T-helper 9 cell (primary cell): ENCODE measurements at places on chromosomes 16 and 17.

- DNase-seq, result no peak
These were observed 8.0 kb downstream of the CD300LB start for GRCh38 chr17:74523308-74523707.

DNA sequence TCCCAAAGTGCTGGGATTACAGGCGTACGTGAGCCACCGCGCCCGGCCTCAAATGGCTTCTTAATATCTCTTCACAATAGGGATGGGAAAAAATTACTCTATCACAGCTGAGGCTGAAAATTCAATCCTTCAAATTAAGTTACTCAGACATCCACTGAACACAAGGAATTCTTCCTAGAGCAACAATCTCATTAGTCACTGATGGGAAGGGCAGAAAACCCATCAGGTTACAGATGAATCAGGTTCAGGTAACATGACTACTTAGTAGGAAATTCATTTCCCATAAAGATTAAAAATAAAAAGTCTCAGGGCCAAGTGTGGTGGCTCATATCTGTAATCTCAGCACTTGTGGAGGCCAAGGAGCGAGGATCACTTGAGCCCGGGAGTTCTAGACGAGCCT is 42.5 kb upstream of the ABR start:
- DNase-seq, result no peak

- DNase-seq, result no peak
These were observed 3.7 kb upstream of the CDC42EP4 start for GRCh38 chr17:73315471-73315870.

- DNase-seq, result no peak
These were observed 6.8 kb downstream of the CRISPLD2 start for GRCh38 chr16:84826558-84826941.

DNA sequence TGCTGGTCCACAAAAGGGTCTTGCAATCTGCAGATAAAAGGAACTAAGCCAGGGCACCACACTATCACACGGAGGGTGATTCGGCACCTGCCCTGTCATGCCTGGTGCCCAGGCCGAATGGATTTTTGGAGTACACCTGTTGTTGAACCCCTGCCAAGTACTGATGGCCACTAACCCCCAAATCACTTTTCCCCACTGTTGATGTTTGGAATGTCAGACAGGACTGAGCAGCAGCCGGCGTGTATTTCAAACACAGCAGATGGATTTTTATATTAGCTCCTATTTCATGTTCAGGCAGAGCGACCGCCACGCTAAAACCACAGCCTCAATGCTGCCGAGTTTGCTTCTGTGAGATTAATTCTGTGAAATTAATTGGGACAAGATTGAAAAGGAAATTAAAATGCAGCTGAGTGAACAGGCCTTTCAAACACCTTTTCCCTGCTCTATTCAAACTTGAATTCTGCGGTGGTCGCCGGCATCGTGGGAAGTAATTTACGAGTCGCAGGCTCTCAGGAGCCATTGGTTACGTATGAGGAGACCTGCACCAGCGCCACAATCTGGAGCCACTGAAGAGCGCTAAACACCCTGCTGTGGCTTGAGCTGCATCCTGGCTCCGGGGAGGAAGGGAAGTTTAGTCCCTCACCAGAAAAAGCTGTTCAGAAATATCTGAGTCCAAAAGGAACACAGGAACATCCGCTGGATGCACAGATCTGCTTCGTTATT is 48.5 kb downstream of the SNX11 start:
- DNase-seq, result no peak

- peak; percentile 38 for DNase-seq
These were observed 5.5 kb upstream of the SLC25A35 start for GRCh38 chr17:8300627-8301242.

GRCh38 chr16:49972280-49972679 is 52.7 kb upstream of the CNEP1R1 start:
- DNase-seq, result no peak

GRCh38 chr17:62098623-62099231 is 33.6 kb upstream of the MED13 start:
- no peak for DNase-seq

DNA sequence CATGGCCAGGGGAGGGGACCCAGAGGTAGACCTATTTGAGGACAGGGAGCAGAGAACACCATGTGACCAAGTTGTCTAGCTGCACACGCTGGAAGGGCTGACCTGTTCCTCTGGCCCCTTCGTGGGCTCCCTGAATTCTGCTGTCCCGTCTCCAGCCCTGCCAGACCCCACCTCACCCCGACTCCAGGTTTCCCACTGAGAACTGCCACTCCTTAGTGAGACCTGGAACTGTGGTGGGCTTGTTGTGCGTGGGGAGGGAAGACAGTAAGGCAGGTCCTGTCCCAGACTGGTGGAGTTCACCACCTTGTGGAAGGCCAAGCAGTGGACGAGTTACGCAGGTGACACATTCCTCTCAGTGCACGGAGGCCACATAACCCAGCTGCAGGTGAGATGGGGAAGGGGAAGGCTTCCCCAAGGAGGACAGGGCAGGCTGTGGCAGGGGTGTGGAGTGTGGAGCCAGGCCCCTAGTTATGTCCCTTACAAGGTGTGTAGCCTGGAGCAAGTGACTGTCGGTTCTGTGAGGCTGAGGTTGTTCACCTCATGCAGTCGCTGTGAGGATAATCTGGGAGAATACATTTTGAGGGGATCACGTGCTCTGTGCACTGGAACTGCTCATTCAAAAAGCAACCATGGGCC is 54.7 kb downstream of the USP22 start:
- DNase-seq, result no peak

- no peak for DNase-seq
These were observed 1.9 kb downstream of the PHF23 start for GRCh38 chr17:7237266-7237760.

DNA sequence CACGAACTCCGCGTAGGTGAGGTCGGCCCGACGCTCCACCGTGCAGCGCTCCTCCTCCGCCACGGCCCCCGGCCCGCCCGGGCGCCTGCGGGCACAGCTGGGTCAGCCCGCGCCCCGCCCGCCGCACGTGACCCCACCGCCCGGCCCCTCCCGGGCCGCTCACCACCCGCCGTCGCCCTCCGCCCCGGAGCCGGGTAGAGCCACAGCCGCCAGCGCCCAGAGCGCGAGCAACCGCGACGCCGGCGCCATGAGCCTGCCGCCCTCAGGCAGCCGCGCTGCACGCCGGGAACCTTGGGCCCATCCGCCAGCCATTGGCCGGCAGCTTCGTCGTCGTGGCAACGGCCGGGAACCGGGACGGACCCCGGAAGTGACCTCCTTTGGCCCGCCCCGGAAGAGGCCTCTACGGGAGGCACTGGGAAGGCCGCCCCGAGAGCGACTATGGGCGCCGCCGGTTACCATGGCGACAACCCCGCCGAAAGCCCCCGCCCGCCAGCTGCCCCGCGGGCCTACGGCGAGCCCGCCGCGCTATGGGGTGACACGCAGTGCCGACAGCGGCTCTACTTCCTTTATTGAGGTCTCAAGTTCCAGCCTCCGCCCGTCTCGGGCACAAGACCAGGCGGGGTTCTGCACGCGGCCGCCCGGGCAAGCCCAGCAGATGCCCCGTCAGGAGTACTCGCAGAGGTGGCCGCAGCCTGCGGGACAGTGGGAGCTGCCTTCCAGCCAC is at the start of gene JMJD8:
TSS of gene JMJD8 (minus strand) at position 264 of the 724 bp plus-strand sequence. CDS start at position 249, 15 bp downstream.
- peak; percentile 94 for DNase-seq

GRCh38 chr17:61519754-61520440 is 67.7 kb downstream of the TBX4 start:
- no peak for DNase-seq

DNA sequence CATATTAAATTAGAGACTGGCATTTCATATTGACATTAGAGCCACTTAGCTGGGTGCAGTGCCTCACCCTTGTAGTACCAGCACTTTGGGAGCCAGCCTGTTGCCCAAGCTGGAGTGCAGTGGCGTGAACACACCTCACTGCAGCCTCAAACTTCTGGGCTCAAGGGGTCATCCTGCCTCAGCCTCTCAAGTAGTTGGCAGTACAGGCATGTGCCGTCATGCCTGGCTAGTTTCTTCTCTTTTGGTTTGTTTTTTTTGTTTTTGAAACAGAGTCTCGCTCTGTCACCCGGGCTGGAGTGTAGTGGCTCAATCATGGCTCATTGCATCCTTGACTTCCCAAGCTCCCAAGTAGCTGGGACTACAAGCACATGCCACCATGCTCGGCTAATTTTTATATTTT is 8.7 kb downstream of the PPM1E start:
- DNase-seq, result no peak

DNA sequence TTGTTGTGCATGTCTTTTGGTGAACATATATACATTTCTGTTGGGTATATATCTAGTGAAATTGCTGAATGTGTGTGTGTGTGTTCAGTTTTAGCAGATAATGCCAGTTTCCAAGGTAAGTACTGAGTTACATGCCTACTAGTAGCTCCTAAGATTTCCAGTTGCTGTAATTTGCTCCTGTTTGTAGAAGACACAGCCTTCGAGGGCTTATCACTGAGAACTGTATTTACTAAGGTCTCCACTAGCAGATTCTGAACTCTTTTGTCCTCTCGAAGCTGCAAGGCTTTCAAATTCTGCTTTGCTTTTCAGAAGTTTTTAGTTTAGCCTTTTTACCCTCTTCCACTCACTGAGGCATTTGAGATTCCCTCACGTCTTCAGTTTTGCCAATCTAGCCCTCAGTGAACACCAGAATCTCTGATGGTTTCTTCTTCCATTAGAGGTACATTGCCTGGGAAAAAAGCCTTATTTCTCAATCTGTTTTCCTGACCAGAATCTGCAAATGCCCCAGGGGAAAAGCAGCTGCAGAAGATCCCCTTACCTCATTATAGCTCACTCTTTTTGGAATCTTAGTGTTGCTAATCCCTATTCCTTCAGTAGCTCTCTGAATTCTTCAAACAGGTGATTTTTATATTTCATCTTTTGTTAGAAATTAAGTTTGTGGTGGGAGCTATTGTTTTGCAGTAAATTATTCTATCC is 52.9 kb downstream of the NF1 start:
- DNase-seq, result no peak

- DNase-seq, result no peak
These were observed 212.2 kb upstream of the FOXF1 start for GRCh38 chr16:86297866-86298757.

DNA sequence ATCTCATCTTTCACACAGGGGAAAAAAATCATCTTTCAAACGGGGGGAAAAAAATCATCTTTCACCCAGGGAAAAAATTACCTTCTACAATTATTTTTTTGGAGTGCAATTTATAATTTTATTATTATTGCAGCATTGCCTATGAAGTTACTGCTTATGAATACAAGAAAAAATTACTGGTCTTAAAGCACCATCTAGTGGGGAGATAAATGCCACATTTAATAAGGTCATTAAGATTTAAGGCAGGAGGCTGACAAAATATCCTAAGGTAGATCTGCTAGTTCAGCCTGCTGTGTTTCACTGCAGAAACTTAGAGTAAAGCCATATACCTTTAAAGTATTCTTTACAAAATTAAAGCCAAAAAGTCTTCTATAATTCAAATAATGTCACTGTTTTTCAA is 13.7 kb downstream of the SHCBP1 start:
- no peak for DNase-seq

GRCh38 chr17:19292377-19292711 is 55.2 kb downstream of the EPN2 start:
- DNase-seq, result no peak

DNA sequence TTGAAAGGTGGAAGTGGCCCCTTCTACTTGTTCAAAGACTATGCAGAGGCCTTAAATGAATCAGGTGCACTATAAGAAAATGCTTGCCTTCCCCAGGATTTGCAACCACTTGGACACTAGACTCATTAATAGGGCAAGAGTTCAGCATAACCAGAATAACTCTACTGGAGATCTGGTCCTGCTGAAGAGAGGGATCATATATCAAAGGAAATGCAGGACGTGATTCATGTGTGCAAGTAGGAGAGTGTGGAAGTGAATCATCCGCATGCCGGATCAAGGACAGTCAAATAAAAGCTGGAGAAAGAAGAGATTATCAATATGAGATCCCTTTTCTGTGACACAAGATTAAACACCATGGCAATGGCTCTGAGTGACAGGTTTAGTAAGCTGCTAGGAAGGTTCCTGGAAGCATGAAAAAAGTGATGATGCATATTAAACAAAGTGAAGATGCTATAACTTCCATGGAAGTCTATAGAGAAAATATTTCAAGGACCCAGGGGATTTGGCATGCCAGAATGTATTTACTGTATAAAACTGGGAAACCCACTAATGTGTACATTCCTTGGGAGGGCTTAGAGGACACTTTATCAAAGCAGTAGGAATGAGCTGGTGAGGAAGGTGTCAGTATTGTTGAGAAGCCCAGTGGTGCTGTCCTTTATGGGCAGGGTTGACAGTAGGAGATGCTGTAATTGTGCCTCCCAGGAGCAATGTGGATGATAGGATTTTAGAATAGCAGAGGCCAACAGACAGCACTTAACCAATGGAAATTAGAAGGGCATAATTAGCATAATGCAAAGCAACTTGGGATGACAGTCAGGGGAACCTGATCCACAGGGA is 133.1 kb downstream of the ABCA8 start:
- DNase-seq, result no peak

- DNase-seq, result no peak
These were observed 42.7 kb upstream of the ETV4 start for GRCh38 chr17:43588664-43589435.

DNA sequence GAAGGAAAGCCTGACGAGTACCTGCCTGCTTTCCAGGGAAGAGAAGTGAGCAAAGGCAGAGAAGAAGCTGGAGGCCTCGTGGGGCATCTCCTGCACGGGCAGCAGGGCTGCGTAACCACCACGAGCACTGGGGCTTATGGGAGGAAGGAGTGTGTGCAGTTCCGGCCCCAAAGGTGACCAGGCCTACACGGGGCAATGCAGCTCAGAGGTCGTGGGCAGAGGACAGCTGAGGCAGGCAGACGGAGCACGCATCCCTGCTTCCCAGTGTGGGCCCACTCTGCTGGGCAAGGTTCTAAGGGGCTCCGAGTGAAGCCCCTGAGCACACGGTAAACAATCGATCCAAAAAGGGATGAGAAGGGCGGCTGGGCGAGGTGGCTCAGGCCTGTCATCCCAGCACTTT is 109.7 kb downstream of the ANKRD11 start:
- DNase-seq, result no peak

- DNase-seq, result no peak
These were observed 74.5 kb upstream of the C17orf78 start for GRCh38 chr17:37301288-37301687.

DNA sequence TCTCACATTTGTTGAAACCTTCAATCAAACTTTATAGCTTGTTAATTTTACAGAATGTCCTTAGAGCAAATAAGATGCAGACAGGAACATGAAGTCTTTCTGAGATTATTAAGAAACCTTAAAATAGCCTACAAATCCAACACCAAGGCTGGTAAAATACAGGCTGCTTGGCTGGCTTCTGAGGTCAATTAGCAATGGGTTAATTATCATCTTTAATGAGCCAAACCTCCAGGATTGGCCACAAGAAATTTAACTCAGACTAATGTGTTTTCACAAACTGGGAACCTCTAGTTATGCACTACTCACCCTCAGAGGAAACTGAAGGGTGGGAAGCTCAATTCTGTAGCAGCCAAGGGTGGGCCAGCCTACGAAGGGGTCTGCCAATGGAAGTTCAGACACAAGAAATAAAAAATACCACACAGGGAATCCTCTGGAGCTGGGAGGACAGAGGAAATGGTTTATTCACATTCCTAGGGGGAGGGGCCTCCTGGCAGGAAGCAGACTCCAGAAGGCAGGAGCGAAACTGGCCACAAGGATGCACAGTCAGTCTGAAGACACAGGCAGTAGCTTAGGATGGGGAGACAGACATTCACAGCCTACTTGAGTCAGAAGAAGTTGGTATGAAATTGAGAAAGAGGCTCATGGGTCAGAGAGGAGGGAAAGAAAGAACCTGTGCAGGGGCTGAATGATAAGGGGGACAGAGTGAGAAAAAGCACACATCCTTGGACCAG is 36.1 kb downstream of the HIC1 start:
- no peak for DNase-seq
